ENCODE measurements at places on chromosomes 3 and 15. TPM values are rescaled to one million over a fixed set of nuclear protein-coding genes. Genes with fewer than 3 reads are reported as not detected.
A peak's percentile ranks its signal among the peaks of the same experiment; 100 is the strongest.

Gene ZNF501
- total RNA-seq: 5.4 TPM

- no peak for DNase-seq
Measured at GRCh38 chr3:146200461-146201220, 39.7 kb upstream of the PLOD2 start.

DNA sequence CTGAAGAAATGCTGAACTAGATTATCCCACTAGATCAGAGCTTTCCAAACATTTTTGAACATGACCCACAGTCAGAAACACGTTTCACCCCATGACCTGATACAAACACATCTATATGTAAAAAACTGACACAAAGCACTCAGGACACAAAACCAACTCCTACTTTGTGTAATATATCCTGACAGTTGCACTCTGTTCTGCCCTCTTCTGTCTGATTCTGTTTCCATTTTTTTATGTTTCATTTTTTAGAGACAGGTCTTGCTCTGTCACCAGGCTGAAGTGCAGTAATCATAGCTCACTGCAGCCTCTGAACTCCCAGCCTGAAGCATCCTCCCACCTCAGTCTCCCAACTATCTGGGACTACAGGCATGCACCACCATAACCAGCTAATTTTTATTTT is 15.8 kb upstream of the RFTN1 start:
- DNase-seq: no peak

DNA sequence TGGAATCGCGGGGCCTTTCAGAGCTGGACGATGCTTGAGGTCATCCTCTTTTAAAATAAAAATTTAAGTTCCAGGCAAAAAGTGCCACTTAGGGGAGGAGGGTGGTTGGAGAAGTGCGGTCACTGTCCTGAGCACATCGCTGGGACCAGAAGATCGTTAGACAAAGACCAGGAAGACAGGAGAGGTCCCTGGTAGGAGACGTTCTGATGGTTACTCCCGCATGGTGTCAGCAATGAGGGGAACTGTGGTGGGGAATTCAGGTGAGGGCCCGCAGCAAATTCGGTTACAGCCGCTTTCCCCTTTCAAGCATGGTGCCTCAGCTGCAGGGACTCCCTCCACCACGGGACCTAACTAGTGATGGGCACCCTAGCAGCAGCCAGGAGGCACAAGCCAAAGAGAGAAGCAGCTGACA is 1.0 kb upstream of the ISY1 start:
- DNase-seq: peak; percentile 39

DNA sequence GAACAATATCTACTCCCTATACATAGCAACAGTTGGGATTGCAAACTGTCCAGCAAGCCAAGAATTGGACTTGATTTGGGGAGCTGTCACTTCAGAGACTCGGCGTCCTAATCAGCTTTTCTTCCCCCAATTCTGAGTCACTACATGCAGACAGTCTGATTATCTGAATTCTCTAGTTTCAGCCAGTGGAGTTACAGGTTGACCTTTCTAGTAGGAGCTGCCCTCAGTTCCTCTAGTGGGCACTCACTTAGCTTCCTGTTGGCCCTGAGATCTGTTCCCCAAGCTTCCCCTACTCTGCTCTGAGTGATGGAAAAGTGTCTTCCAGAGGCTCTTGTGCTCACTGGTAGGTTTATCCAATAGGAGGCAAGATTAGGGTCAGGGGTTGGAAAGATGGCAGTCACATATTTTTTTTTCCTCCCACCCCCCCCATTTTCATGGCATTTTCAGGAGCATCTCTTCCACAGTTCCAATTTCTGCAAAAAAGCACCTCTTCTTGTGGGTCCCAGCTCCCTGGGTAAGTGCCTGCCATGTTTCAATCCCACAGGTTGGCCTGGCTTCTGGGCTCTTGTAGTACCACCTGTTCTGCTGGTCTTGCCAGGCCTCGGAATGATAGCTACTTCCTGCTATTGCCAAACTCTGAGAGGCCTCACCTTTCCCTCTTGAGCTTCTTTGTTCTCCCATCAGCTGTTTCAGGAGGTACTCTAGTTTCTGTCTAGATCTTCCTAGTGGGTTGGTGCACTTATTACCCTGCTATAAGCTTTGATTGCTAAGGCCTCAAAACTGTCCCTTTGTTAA is 182.2 kb downstream of the RAP2B start:
- no peak for DNase-seq

- no peak for DNase-seq
Measured at GRCh38 chr3:10822708-10823515, 6.9 kb downstream of the SLC6A11 start.

DNA sequence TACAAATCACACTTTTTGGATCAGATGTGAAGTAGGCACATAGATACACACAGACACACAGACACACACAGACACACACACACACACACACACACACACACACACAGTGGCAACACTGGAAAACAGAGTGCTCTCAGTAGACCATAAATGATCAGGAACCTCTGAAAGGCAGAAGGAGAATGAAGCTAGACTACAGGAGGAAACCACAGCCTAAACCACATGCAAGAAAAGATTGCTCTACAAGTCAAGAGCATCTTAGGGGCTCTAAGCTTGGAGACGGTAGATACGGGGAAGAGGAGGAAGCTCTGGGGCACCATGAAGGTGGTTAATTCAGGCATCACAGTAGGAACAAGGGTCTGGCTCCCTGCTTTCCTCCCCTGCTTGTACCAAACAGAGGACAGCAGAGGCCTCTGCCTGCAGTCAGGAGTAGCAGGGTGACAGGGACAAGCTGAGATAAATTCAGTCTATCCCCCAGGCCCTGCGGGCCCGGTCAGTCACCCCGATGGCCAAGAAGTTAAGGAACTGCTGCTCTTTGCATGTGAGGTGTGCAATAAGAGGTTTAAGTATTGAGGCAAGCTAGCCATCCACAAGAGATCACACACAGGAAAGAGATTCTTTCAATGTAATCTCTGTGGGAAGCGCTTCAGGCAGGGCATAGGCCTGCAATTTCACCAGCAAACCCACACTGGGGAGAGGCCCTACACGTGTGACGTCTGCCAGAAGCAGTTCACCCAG is 23.5 kb upstream of the ARPIN start:
- no peak for DNase-seq

- DNase-seq: no peak
Measured at GRCh38 chr3:50512131-50512530, 8.7 kb upstream of the CACNA2D2 start.

- peak; percentile 45 for DNase-seq
Measured at GRCh38 chr3:149442851-149443544, 31.5 kb upstream of the TM4SF4 start.

DNA sequence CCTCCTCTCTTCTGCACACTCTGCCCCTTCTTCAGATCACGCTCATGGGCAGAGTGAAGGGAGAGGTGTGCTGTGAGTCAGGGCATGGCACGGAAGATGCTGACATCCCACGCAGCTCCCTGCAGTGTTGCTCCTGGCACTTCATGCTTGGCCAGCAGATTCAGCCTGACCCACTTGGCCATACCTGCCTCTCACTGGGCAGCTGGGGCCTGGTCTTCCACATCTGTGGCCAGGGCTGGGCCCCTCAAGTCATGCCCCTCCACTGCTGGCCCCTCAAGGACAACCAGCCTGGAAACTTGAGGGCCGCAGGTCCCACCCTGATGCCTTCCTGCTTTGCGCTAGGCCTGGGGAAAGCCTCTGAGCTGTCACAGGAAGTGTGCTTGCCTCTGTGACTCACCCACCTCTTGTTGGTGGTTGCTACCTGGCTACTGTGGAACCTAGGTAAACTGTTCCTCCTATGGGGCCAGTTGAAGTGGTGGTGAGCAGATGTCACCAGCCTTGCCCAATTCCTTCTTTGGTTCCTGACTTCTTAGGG is 48.7 kb downstream of the BSN start:
- peak; percentile 22 for DNase-seq

DNA sequence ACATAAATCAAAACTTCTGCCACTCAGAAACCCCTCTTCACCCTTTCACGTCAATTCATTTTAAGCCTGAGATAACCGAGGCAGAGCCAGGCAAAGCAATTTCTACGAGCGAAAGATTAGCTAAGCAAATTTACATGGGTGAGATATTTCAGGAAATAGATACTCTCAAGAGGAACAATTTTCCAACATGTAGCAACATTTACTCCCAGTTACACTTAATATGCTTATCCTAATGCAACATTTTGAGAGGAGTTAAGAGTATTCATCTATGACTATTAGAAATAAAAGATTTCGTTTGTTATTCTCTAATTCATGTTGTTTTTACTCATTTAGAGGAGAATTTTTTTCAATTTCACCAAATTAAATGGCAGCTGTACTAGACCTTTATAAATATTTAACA is 837 bp downstream of the TMC3 start:
- no peak for DNase-seq

GRCh38 chr15:59532770-59533379 is 78.7 kb upstream of the GCNT3 start:
- DNase-seq: peak; percentile 71

DNA sequence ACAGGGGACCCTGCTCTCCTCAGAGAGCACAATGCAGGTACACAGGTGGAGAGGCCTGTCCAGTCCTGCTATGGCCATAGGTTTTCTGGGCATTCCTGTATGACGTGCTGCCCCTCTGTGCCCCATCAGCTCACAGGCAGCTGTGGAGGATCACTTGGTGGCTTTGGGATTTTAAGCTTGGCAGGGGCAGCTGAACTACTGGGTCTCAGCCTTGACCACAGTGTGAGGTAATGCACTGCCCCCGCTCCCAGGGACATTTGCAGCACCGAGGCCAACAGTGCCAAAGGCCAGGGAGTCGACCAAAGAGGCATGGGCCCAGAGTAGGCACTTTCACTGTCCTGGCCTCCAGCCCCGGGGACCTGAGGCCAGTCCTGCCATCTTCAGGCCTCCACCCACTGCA is 46.2 kb downstream of the ZDHHC3 start:
- no peak for DNase-seq
